HS-27A (cell line): ENCODE measurements at places on chromosomes 12 and 14.

DNA sequence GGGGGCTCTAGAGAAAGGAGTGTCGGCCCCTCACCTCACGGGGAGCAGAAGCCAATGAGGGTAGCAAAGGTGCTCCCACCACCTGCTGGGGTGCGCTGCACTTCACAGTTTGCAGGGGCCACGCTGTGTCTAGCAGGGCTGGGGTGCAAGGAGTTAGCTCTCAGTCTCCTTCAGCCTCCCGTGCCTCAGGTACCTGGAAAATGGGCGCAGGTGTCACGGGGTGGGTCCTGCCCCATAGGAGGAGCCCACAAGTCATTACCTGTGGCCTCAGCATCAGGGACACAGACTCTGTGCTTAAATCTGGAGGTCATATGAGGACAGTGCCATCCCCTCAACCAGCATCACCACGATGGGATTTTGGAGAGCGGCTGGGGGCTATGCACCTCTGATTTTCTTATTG lies 326.7 kb downstream of the ADGRD1 start:
- DNase-seq, result no peak

DNA sequence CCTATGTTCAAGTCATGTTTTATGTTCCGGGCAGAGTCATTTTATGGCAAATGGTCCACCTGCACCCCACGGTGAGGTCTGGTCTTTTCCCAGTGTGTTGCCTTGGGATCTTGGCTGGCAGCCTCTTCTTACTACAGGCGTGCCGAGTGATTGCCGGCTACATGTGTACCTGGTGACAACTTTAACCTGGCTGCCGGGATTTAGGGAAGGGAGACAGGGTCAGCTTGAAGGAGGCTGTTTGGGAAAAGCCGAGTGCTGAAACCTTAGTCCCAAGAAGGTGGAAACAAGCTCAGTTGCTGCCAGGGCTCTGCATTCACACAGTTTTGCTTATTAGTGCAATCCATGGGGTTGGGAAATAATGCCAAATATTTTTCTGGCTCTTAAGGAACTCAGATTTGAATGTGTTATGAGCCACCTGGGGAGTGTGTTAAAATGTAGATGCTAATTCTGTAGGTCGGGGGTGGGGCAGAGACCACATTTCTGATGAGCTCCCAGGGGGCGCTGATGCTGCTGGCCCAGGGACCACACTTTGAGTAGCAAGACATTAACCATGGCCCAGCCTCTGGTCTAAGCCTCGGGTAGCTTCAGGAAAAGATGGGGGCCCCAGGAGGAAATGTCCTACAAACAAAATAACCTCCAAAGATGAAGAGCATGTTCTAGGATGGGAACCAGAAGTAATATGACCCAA lies 179.6 kb downstream of the TBX5 start:
- DNase-seq, result no peak

DNA sequence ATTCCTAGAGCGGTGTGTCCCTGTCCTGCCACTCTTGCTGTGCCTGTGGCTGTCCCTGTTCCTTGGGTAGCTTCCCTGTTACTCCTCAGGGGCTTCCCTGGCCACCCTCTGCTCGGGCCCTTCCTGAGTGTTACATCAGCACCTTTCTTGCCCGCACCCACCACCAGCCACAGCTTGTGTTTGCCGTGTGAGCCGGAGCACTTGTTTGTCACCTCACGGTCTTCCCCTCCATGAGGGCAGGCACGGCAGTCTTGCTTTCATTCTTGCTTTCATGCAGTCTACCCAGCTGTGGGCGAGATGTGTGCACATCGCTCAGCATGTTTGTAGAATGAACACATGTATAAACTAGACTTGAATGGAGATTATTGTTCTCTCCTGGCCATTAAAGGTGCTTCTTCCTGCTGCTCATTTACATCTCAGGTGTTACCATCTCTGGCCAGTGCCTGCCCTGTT lies 42.0 kb downstream of the TRAF3 start:
- DNase-seq, result no peak

- DNase-seq, result no peak
Measured at GRCh38 chr14:94686511-94687160, 74.4 kb downstream of the SERPINA3 start.

DNA sequence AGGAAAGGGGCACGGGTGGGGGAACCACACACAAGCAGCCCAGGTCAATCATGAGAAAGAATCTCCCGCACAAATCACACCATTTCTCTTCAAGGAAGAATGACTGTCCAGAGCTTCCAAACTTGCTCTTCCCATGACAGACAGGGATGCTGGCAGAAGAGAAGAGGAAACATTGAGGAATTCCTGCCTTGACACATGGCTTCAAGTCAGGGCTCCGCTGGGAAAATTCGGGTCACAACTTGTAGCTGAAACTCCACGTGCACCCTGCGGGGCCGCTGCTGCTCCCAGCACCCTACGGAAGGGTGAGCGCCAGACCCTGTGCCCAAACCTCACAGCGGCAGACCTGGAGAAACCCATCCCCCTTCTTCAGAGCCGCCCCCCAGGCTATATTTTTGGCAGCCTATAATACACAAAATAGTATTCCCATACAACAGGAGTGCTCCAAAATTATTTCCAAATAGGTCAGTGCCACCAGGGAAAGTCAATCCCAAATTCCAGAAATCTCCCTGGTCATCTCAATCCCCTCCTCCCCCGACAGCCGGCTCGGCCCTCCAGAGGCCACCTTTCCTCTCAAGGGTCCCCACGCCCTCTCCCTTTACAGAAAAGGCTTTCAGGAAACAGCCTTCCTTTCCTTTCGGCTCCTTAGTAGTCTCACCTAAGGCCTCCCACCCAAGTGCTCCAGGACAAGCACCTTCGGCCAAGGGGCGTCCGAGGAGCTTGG lies 1.3 kb downstream of the TMEM132D start:
- no peak for DNase-seq

DNA sequence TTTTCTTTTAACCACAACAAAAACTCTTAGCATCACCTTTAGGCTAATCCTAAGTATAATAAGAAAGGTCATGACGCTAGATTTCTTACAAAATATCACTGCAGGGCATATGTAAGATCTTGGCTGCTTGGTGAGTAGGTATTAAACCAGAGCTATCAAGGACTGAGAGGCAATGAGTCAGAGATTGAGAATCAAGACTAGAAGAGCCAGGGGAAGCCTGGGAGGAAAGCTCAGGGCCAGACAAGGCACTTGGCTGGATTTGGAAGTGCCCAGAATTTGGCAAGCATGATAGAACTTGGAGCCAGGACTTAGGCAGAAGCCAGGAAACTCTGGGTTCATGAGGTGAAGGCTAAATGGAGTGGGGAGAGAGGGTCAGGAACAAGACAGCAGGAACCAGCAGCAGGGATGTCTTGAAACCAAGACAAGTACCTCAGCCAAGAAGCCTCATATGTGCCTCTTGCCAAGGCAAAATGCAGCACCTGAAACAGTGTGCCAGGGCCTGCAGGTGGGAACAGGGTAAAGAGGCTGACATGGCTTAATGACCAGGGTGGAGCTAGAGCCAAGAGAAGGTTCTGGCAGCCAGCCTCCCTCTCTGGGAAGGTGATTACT lies 49.9 kb downstream of the PTHLH start:
- no peak for DNase-seq

DNA sequence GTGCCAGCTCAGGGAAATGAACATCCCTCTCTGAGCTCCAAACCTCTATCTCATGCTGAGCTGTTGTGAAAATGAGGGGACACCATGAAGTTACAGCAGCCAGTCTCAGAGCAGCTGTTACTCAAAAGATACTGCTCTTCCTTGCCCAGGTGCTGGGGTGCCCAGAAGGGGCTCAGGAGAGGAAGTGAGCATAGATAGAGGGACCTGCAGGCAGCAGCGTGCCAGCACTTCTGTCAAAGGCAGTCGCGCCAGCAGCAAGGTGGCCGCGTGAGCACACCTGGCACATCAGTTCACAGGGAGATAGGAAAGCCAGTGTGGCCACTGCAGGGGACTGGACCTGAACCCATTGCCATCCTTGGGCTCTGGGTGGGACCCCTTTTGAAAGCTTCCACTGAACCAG lies 27.8 kb downstream of the C14orf132 start:
- DNase-seq, result no peak

- DNase-seq, result no peak
Measured at GRCh38 chr12:75452675-75453330, 27.8 kb upstream of the GLIPR1 start.

DNA sequence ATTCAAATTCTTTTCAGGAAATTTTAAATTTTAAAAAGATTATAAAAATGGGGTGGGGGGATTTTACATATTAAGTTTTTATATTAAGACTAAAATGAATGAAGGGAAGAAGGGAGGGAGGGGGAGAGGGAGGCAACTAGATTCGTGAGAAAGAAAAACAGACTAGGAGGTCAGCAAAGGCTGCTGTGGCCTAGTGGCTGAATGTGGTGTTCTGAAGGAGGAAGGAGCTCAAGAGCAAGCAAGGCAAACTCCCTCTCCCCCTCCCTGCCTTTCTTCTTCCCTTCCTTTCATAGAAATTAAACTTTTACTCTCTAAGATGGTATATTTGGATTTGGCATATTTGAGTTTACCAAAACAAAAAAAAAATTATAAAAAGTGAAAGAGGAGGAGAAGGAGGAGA lies 18.1 kb downstream of the DYRK2 start:
- no peak for DNase-seq
